ENCODE measurements at places on chromosomes 6 and 20.

DNA sequence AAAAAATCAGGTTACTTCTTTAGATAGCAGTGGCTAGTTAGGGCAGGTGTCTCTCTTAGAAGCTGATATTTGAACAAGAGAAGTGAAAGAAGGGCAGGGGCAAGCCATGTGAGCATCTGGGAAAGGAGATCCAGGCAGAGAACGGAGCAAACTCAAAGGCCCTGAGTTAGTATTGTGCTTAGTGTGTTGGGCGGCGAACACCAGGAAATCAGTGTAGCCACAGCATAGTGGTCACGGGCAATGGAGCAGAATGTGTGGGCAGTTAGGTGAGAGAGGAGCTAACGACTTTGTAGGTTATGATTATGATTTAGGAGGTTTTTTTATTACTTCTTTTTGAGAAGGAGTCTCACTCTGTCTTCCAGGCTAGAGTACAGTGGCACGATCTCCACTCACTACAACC, 229.3 kb downstream of the TMEM242 start:
- no peak for DNase-seq

GRCh38 chr6:12078014-12078413, 65.9 kb downstream of the HIVEP1 start:
- no peak for DNase-seq

- no peak for DNase-seq
These were observed 12.9 kb upstream of the ADRM1 start for GRCh38 chr20:62289898-62290297.

DNA sequence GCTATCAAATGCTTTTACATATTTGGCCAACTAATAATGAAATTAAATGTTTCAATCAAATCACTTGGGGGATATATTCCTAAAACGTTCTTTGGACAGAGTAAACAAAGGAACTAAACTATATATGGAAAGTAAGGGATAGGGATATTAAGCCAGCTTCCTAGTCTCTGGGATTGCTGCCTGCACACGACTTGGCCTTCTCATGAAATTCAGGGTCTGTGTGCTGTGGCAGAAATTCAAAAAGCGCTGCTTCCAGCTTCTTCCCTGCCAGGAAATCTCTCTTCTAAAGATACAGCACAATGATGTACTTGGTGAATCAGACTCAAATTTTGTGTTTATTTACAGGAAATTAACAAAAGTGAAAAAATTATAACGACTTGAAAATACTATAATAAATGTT, 206.3 kb upstream of the RAB32 start:
- no peak for DNase-seq

DNA sequence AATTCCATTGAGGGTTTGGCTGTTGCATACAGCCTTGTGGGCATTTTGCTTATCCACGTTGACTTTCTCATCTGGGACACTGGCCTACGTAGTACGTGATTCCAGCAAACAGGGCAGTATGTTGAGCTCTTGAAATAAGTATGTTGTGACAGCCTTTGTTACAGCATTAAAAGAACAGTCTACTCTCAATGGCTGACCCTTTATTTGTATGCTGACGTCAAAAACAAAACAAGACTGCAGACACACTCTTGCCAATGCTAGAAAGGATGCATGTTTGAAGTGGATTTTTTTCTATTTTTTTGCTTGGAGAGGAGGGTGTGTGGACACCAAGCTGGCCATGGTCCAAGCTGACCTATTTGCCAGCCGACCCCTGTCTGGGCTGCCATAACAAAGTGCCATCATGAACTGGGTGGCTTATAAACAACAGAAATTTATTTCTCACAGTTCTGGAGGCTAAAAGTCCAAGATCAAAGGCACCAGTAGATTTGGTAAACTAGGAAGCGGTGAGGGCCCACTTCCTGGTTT, 10.8 kb upstream of the SNHG17 start:
- DNase-seq = no peak

DNA sequence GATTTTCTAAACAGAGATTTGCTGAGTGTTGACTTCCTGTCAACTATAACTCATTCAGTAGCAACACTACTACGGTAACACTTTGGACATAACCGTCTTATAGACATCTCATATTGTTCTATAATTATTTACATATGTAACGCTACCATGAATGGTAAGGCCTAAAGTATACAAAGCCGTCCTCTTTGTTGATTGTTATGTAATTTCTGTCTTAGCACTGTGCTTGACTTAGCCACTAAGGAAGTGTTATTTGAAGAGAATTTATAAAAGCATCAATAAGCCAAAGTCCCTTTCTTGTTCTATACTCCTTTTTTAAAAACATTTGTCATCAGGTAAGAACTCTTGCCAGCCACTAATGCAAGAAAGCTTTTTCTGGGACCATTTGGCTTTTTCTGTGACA, 240.6 kb downstream of the MEI4 start:
- DNase-seq = no peak

GRCh38 chr6:160427312-160428068, 79.3 kb downstream of the SLC22A3 start:
- DNase-seq = no peak

GRCh38 chr6:157227202-157228166, 95.8 kb downstream of the TMEM242 start:
- no peak for DNase-seq

- DNase-seq = no peak
These were observed 243.9 kb downstream of the PKHD1 start for GRCh38 chr6:51843456-51844056.

DNA sequence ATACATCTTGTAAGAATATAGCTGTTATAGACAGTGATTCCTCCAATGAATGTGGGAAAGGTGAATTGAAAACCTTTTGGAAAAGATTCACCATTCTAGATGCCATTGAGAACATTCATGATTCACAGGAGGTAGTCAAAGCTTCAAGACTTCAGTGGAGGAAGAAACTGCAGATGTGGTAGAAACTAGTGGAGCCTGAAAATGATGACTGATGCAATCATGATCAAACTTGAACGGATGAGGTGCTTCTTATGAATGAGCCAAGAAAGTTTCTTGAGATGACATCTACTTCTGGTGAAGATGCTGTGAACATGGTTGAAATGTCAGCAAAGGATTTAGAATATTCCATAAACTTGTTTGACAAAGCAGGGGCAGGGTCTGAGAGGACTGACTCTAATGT, 66.7 kb upstream of the C6orf118 start:
- DNase-seq = no peak

DNA sequence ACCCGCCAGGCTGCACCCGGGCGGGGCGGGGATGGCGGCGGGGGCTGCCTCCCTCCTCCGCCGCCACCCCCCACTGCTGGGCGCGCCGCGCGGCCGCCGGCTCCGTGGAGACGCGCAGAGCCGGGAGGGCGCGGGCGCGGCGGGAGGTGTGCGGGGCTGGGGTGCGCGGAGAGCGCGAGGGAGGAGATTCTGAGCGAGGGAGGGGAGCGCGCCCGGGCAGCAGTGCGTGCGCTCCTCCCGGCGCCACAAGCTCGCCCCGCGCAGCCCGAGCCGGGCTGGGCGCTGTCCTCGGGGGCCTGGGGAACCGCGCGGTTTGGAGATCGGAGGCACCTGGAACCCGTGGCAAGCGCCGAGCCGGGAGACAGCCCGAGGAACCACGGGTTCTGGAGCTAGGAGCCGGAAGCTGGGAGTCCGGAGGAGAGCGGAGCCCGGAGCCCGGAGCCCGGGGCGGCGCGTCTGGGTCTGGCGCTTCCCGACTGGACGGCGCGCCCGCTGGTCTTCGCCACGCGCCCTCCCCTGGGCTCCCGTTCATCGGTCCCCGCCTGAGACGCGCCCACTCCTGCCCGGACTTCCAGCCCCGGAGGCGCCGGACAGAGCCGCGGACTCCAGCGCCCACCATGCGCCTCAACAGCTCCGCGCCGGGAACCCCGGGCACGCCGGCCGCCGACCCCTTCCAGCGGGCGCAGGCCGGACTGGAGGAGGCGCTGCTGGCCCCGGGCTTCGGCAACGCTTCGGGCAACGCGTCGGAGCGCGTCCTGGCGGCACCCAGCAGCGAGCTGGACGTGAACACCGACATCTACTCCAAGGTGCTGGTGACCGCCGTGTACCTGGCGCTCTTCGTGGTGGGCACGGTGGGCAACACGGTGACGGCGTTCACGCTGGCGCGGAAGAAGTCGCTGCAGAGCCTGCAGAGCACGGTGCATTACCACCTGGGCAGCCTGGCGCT, at the start of gene NTSR1:
Gene NTSR1 (plus strand): TSS at position 246 of the 946 bp plus-strand sequence. CDS start 372 bp downstream, at position 618.
- no peak for DNase-seq

- DNase-seq = no peak
These were observed 86.2 kb downstream of the CFAP61 start for GRCh38 chr20:20138301-20139064.

DNA sequence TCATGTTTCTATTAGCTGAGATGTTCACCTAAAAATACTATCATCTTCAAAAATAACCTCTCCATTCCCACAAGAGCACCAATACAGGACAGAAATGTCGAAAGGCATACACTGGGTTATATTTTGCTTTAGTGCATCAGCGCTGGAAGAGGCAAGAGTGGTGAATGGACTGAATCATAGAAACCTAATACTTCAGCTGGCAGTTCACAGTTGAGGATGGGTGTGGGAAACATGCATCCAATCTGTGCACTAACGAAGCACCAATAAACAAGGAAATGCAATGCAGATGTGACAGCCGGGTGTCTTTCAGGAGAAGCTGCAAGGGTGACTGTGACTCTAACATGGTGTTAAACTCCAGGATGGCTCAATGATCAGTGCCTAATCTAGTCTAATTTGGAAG, 365.8 kb downstream of the ESR1 start:
- no peak for DNase-seq

DNA sequence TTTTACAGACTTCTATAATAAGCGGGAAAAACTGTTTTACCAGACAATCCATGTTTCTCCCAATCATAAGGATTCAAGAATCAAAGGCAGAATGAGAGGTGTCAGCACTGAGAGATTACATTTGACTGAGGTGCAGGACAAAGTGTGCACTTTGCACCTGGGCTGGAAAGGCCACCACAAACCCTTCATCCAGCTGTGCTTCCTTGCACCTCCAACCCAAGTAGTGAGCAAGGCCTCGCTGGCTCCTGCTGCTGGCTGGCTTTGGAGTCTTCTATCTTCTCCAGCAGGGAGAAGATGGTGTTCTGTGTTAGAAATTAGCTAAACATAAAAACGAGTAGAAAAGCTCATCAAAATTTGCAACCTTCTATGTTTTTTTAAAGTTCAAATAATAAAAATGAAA, 77.7 kb downstream of the CHD6 start:
- DNase-seq = no peak

- no peak for DNase-seq
These were observed 14.2 kb downstream of the RRP36 start for GRCh38 chr6:43035495-43036194.

GRCh38 chr6:148273962-148274752, 68.5 kb upstream of the SASH1 start:
- DNase-seq = no peak

DNA sequence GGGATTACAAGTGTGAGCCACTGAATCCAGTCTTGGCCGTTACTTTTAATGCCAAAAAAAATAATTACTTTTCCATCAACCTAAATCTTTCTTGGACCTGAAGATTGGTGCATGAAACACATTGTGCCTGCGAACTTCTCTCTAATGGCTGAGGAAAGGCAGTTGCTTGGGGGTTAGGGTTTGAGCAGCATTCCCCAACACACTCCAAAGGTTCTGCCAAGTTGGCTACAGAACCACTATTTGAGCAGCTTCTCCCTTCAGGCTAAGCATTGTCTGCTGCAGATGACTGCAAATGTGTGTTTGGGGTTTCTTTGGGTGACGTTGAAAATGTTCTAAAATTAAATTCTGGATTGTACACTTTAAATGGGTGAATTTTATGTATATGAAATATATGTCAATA, 6.3 kb upstream of the LBP start:
- no peak for DNase-seq

DNA sequence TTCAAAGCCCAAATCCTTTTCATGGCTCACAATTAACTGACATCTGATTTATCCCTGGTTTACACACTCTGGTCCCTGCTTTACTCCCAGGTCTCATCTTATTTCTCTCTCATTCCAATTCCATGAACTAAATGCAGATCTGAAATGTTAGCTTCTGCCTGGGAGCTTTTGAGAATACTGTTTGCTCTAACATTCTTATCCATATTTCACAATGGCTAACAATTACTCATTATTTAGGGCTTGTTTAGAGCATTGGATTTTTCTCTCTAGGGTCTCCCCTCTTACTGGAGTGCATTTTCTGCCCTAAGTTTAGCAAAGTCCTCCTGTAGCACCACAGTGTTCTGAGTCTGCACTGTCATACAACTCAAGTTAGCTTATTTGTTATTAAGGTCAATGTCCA, 121.5 kb upstream of the HCRTR2 start:
- DNase-seq = no peak

DNA sequence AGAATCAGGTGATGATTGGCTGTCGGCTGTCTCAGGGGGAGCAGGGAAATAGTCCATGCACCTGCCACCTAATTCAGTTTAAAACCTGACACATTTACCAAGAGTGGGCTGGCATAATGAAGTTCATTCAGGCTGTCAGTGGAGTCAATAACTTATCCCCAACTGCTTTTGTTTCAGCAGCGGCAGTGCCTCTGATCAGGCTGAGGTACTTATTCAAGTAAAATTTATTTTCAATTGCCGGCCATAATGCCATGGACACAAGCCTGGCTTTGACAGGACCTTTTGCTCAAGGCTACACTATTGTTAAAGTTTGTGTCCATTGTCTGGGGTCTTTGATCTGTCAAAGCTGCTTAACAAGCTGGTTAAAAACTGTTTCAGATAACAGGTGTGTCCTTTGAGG, 20.6 kb downstream of the OLIG3 start:
- DNase-seq = no peak

GRCh38 chr20:2894221-2894620, 20.9 kb downstream of the PTPRA start:
- no peak for DNase-seq

- no peak for DNase-seq
These were observed 21.6 kb upstream of the TBC1D7 start for GRCh38 chr6:13349811-13350506.

GRCh38 chr20:58892932-58893224, 40.4 kb downstream of the GNAS start:
- no peak for DNase-seq

GRCh38 chr6:20826378-20826777, 292.1 kb downstream of the CDKAL1 start:
- no peak for DNase-seq

- no peak for DNase-seq
These were observed 58.0 kb downstream of the PACRG start for GRCh38 chr6:162785632-162786242.

- no peak for DNase-seq
These were observed 701.8 kb upstream of the FLRT3 start for GRCh38 chr20:15039088-15039752.

DNA sequence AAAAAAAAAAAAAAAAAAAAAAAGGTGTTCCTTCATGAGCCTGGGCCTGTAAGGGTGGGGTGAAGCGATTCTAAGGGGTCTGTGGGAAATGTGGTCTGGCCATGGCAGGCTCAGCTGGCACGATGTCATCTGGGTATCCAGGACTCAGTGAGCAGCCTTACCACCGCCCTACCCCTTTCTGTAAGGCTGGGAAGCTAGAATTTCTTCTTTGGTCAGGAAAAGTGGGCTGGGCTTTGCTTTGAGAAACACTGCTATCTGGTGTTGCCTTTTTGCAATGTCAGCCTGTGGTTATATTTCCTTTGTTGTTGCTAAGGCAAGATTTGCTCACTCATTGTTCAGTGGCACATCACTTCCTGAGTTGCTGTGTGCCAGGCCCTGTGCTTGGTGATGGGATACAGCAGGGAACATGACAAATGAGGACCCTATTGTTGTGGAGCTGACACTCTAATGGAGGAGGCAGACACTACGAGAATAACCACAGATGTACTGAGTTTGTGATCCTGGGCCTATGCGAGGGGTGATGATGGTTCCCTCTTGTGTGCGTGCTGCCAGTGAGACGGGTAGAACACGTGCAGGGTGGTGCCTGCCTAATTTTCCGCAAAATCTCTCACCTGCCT, 45.9 kb upstream of the ZNFX1 start:
- no peak for DNase-seq

GRCh38 chr6:74167511-74167910, 471.5 kb downstream of the CD109 start:
- DNase-seq = no peak

All from nucleus accumbens (tissue), 56 donors.